ENCODE measurements at places on chromosomes 7 and 10. TPM values are rescaled to one million over a fixed set of nuclear protein-coding genes. Genes with fewer than 3 reads are reported as not detected.

DNA sequence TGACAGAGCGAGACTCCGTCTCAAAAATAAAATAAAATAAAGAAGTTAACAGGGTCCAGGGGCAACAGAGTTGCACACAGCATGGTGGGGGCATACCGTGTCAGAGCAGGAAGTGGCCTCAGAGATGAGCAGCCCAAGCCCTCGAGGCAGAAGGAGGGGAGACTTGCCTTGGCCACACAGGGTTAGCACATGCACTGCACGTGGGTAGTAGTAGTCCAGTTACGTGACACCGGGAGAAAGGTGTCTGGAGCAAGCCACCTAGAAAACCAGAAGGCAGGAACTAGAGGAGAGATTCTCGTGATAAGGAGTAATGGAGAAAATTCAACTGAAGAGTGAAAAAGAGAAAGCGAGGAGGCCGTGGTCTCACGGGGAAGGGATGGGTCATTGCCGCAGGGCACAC lies 9.8 kb upstream of the DENND2A start:
- H3K27ac ChIP-seq = no peak overlapping the region
- H3K4me1 ChIP-seq = peaks cover 11% of the 10 kb centered on the region
- no peaks in the 10 kb centered on the region for H3K27me3 ChIP-seq
- H3K36me3 ChIP-seq = no peaks in the 10 kb centered on the region
- no peak for DNase-seq

The ELN gene
- 110 TPM for total RNA-seq

- no peaks in the 10 kb centered on the region for H3K27me3 ChIP-seq
- H3K27ac ChIP-seq = no peak overlapping the region
- no peak overlapping the region for H3K4me3 ChIP-seq
- no peak for DNase-seq
- peaks cover 5% of the 10 kb centered on the region for H3K36me3 ChIP-seq
- H3K4me1 ChIP-seq = 0 out of 2 replicates have a peak, but pooled peaks cover 3% of the 10 kb centered on the region
Measured at GRCh38 chr7:41978858-41979257, 258.2 kb downstream of the GLI3 start.

The ZPBP gene
- not detected for total RNA-seq

GRCh38 chr7:82080254-82080927 lies 310.5 kb upstream of the HGF start:
- H3K27me3 ChIP-seq = no peaks in the 10 kb centered on the region
- no peaks in the 10 kb centered on the region for H3K4me1 ChIP-seq
- no peak for DNase-seq
- no peaks in the 10 kb centered on the region for H3K36me3 ChIP-seq
- no peak overlapping the region for H3K27ac ChIP-seq

- no peak overlapping the region for H3K4me3 ChIP-seq
- peaks cover 11% of the 10 kb centered on the region for H3K27me3 ChIP-seq
- H3K4me1 ChIP-seq = no peaks in the 10 kb centered on the region
- no peak for DNase-seq
Measured at GRCh38 chr7:100892364-100893317, 3.0 kb downstream of the ACHE start.

The GSTO1 gene
- 51.7 TPM for total RNA-seq

DNA sequence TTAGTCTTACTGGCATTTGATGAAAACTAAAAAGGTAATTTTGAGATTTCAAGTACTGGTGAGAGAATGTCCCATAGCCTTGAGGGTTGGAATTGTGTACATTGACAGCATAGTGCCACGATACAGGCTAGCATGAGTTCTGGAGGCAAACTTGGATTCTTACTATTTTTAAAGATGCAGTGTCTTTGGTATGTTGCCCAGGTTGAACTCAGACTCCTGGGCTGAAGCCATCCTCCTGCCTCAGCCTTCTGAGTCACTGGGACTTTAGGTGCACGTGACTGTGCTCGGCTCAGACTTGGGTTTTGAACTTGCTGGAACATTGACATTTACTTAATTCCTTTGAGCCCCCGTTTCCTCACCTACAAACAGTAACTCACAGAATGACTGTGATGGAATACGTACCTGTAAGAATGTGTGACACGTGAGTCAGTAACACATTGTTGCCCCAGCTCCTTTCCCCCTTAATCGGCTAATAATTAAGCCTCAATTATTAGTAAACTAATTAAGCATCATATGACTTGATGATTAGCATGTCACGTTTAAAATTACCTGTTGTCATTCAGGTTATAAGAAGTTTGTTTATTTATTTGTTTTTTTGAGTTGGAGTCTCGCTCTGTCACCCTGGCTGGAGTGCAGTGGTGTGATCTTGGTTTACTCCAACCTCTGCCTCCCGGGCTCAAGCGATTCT lies 10.6 kb downstream of the DNAJB6 start:
- H3K4me1 ChIP-seq = no peaks in the 10 kb centered on the region
- H3K36me3 ChIP-seq = peaks cover 7% of the 10 kb centered on the region
- no peak overlapping the region for H3K27ac ChIP-seq
- no peak for DNase-seq
- no peaks in the 10 kb centered on the region for H3K27me3 ChIP-seq

DNA sequence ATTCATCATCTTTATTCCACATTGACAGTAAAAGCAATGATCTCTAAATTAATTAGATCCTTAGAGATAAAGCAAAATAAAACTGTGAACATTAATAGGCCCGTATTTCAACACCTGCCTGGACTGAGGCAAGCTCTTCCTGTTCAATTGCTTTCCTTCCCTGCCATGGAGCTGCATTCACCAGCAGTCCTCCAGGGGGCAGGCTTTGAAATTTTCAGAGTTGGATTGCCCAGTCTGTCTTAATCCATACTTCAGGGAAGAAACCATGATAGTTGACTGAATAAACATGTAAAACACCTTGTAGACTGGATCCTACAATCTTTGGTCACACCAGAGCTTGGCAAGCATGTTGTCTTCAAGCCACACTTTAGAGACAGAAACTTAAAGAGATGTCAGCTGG lies 936.6 kb downstream of the NRG3 start:
- no peaks in the 10 kb centered on the region for H3K4me1 ChIP-seq
- no peak overlapping the region for H3K4me3 ChIP-seq
- H3K27me3 ChIP-seq = no peaks in the 10 kb centered on the region
- no peaks in the 10 kb centered on the region for H3K36me3 ChIP-seq
- no peak overlapping the region for H3K27ac ChIP-seq

All from SJCRH30 (cell line).